ENCODE measurements at places on chromosomes 7 and 10.

- no peak for DNase-seq
Measured at GRCh38 chr7:16791905-16792698, 12.7 kb downstream of the AGR2 start.

DNA sequence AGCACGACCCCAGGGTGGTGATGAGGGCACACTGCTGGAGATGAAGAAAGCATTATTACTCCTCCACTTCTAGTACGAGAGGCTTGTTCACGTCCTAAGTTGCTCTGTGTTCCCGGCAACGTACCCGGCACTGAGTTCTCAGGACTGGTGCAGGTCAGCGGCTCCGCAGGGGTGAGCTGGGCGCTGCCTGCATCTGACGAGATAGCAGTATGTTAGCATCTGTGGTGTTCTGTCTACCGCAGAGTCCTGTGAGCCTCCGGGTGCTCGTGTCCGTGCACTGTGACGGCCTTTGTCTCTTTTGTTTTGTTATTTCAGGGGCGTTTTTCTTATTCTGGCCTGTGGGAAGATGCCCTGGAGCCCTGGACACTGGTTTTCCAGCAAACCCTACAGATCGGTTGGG lies 507.8 kb downstream of the DNAJB6 start:
- DNase-seq = no peak

GRCh38 chr7:40263752-40264390 lies 129.1 kb downstream of the SUGCT start:
- no peak for DNase-seq

- DNase-seq = peak; percentile 52
Measured at GRCh38 chr10:58758321-58758720, 245.6 kb downstream of the BICC1 start.

GRCh38 chr10:114061148-114061547 lies 17.5 kb downstream of the ADRB1 start:
- no peak for DNase-seq

GRCh38 chr10:17943033-17943745 lies 8.5 kb upstream of the SLC39A12 start:
- DNase-seq = no peak

- no peak for DNase-seq
Measured at GRCh38 chr10:69332278-69333010, 54.1 kb downstream of the HK1 start.

DNA sequence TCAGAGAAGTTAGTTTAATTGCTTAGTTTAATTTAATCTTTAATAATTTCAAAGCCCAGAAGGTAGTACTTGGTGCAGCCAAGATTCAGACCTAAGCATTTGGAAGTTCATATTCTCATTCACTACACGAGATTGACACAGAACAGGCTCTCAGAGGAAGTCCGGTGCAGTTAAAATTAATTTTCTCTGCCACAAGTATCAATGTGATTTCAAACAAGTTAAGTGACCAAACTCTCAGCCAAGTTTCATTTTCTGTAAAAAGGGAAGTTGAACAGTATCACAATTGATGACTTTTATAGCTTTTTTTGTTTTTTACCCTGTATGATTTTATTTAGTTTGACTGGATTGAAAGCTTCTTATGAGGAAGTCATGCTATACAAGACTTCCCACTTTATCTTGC lies 1494.9 kb upstream of the LRRTM3 start:
- DNase-seq = no peak

DNA sequence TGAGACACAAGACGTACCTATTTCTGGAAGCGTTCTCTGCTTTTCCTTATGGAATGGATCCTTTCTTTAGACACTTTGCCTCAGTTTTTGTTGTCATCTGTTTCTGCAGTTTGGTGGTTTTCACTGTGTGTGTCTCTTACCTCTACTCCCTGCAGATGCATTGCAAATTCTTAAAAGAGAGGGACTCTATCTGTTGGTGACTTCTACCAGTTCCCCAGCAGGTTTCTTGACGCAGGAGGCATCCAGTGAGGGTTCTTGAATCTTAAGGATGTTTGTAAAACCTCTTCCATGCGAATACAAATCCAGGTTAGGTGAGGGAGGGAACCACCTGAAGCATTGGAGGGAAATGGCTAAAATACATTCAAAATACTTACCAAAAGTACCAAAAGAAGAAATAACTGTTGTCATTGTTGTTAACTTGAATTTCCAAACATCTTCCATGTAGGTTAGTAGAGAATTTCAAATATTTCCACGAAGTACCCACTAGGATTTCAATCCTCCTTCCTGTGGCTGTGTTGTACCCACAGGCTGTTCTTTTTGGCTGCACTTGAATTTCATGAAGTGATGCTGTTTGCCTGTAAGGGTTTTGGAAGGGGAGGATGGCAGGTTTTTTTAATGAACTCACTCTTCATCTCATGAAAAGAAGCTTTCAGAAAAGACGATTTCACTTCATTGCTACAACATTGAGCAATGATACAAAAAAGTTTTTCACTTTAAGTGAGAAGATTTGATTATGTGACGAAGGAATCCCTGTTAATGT lies 32.2 kb downstream of the PLXDC2 start:
- no peak for DNase-seq

DNA sequence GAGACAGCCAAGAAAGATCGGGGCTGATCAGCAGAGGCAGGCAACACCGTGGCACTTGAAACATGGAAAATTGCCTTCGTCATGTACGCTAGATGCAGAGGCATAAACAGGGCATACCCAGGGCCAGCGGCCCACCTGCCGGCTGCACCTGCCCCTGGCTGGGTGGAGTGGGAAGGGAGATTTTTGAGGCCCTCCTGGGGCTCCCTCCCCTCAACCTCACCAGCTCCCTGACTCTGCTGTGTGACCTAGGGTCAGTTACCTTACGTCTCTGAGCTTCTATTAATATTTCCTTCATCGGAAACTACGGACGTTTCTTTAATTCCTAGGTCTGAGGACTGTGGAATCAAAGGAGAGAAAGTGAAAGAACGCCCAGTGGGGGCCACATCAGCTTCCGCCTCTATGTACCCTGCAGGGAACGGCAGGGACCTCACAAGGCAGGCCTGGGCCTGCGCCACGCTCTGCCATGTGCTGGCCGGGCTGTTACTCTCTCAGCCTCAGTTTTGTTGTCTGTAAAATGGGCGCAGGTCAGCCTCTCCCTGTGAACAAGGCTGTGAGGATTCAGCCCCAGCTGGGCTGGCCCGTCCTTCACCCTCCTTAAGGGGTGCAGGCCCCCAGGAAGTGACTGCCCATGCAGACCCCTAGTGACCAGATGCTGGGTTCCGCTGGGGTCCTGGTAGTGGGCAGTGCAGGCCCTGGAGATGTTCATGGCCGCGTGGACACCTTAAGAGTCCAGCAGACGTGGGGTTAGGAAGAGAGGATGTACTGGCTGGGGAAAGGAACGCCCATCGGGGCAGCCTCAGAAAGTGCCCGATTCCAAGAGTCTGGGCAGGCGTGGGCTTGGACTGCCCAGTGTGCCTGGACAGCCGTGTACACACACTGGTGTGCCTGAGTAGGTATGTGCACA lies 22.7 kb downstream of the ELFN1 start:
- no peak for DNase-seq

GRCh38 chr10:132068431-132069121 lies 2.8 kb downstream of the JAKMIP3 start:
- no peak for DNase-seq

DNA sequence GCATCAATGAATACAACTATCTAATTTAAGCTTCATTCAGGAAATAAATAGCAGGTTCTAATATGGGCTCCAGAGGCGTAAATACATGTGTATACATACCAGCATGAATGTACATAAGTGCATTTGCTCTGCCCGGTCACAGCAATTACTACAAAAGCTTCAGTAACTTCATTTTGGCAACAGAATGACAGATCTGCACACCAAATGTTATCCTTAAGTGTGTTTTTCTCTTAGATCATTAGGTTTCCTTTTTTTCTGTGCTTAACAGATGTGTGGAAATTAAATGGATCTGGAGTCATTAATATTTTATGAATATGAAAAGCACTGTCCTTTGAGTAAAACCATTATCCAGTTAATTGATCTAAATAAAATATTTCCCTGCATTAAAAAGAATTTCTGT lies 159.0 kb upstream of the MEOX2 start:
- DNase-seq = no peak

- DNase-seq = peak; percentile 61
Measured at GRCh38 chr10:62046522-62047227, 145.2 kb downstream of the ARID5B start.

- no peak for DNase-seq
Measured at GRCh38 chr7:101942603-101943210, 125.3 kb downstream of the CUX1 start.

DNA sequence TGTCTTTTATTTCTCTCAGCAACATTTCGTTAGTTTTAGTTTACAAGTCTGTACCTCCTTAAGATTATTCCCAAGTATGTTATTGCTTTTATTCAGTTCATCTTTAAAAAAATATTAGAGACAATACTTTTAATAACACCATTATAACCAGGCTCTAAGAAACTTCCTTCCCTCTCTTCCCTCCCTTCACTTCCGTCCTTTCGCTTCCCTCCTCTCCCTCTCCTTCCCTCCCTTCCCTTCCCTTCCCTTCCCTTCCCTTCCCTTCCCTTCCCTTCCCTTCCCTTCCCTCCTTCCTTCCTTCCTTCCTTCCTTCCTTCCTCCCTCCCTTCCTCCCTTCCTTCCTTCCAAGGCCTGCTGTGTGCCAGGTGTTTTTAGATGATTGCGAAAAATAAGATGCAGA lies 58.1 kb downstream of the DOCK1 start:
- DNase-seq = no peak

GRCh38 chr10:81036257-81036656 lies 498.6 kb downstream of the SH2D4B start:
- DNase-seq = no peak

DNA sequence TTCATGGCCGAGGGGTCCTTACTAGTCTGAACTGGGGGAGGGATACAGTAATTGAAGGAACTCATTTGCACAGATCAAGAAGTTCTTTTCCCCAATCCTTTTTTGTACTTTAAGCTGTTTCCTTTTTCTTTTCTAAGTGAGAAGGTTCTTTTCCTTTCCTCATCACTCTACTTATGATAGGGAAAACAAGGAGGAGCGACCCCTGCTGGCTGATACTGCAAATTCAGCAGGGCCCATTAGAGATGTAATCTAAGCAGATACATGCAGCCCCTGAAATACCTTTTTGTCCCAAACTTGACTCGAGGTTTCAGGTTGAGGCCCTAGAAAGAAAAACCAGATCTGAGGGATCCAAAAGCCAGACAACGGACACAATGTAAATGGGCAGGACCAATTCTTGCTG lies 305.5 kb downstream of the DNAJB9 start:
- DNase-seq = peak; percentile 9

DNA sequence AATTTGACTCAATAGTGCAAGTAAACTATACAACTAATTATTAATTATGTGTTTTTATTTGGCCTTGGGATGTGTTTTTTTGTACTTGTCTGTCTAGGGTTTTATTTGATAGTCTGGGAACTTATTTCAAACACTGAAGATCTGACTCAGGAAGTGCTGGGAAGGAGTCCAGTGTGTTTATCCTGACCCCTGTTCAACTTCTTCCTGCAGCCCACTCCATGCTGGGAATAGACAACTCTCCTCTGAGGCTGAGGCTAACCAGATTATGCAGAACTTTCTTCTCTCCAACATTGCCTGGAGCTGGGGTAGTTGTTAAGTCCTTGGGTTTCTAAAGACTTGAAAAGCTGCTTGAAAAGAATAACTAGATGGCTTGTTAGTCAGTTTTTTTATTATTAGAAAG lies 6.9 kb downstream of the CISD1 start:
- peak; percentile 30 for DNase-seq

DNA sequence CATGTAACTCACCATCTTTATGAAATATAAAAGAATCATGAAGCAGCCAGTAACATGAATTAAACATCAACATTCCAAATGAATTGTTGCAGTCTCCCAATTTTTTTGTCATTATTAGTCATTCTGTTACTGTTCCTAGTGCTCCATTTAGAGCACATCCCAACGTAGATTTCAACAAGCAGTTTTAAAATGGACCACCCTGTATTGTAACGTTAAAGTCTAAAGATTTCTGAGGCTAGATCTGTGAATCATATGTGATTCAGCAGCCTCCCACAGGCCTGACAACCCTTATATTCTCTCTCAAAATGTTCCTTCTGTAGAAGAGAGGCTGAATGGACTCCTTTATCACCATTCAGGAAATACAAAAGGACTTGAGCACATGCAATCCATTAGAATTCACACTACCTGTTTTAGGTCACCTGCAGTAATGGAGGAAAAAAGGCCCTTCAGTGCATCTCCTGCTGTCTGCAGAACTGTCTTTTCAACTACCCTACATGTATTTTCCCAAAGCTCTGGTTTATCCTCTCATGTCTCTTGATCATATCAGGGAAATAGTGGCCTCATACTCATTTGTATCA lies 81.4 kb downstream of the CACNA2D1 start:
- peak; percentile 84 for DNase-seq

All from fibroblast of skin of back (primary cell).